ENCODE measurements at places on chromosomes 1 and 21.

DNA sequence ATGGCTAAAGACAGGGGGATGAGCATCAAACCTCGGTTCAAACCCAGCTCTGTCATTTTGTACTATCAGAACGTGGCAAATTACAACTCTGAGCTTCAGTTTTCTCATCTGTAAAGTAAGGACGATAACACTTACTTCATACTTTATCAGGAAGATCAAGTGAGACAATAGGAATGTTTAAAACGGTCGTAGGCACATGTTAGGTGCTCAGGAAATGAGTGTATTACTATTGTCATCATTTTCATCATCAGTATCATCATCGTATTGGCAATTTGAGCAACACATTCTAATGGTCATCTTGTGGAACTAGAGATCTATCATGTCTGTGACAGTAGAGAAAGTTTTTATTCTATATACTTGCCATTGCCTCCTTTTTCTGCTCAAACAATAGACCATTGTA lies 22.1 kb upstream of the GADD45A start:
- no peak for DNase-seq

DNA sequence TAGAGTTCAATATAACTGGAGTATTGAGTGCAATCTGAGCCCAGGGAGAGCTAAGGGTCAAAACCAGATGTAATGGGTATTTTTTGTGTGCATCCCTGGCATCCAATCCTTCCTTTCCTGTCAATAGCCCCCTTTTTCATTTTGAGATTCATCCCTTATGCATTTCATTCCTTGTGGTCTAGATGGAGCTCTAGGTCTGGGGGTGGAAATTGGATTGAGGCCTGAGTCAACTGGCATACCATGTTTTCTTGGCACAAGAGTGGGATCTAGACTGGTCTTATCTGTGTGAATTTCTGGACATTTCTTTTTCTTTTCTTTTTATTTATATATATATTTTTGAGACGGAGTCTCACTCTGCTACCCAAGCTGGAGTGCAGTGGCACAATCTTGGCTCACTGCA lies 67.3 kb upstream of the RAB3GAP2 start:
- DNase-seq = peak; percentile 20

DNA sequence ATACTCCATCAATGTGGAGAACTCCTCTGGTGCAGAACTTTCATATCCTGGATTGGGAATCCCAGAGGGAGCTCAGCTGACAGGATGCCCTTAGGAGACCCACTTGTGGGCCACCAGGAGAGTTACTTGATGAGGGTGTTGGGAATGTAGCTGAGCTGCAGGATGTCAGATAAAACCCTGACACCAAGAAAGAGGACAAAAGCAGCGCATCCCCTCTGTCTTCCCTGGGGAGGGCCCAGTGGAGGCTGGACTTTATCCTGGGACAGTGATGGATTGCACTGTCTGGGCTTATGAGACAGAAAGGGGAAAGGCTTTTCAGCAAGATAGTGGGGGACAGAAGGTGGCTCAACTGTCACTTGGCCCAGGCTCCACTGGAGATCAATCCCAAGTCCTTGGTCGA lies 88.1 kb upstream of the BCAR3 start:
- DNase-seq = peak; percentile 50

GRCh38 chr1:186511761-186512637 lies 51.1 kb upstream of the PDC start:
- DNase-seq = peak; percentile 70

DNA sequence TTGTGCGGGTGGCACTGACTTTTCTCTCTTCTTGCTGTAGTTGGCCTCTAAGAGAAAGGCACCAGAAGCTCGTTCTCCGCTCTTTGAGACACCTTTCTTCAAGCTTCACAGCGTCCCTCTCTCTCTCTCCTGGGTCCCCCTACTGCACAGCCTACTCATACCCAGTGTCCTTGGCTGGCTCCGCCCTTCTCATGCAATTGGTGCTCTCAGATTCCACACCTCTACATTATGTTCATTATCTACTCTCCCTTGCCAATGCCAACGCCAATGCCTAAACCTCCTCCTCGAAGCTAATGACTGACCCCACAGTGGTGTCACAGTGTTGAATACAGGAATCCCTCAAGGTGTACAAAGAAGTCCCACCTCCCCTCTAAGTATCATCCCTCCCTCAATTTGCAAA lies 4.8 kb upstream of the DNAJC28 start:
- no peak for DNase-seq

- peak; percentile 18 for DNase-seq
These were observed 2.3 kb downstream of the ANP32E start for GRCh38 chr1:150233359-150234308.
